ENCODE measurements at places on chromosomes 13 and 19.

- DNase-seq = no peak
These were observed 6.1 kb downstream of the MKNK2 start for GRCh38 chr19:2044709-2045500.

GRCh38 chr19:1040476-1041271, 767 bp downstream of the ABCA7 start:
- DNase-seq = peak; percentile 95

- DNase-seq = peak; percentile 97
These were observed at the start of gene WDR62 for GRCh38 chr19:36054733-36055686. TSS of gene WDR62 (plus strand) at chr19:36054897. CDS start at chr19:36054972, 75 bp downstream.

DNA sequence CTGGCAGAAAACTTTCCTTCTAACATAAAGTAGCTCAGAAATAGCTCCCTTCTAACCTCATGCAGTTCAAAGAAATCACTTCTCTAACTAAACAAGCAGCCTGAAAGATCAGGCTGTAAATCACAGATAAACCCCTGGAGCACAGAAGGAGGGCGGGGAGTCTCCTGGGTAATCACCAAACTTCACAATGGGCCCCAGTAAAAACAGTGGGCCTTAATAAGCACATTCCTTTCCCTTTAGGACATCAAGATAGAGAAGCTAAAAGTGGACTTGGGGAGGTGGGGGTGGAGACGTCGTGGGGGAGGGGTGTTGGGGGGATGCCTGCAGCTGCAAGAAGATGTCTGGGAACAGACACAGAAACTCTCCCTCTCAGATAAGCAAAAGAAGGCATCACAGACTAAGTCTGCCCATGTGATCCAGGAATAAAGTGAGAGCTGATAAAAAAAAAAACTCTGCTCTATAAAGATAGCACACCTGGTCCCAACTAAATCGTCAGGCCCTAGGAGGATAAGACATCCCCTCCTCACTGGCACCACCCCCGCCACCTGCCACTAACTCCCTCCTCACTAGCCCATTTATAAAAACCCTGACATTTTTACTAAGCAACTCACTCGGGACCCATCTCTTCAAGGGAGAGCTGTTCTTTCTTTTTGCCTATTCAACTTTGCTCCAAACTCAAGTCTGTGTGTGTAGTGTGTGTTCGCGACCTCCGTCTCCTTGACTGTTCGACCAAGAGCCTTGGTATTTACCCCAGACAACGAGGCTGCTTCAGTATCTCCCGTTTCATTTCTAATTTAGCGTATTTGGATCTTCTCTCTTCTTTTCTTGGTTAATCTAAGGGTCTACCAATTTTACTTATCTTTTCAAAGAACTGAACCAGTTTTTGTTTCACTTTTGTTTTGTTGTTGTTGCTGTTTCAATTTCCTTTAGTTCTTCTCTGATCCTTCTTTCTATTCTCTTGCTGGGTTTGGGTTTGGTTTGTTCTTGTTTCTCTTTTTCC, 31.7 kb downstream of the DNAJC15 start:
- DNase-seq = peak; percentile 50

DNA sequence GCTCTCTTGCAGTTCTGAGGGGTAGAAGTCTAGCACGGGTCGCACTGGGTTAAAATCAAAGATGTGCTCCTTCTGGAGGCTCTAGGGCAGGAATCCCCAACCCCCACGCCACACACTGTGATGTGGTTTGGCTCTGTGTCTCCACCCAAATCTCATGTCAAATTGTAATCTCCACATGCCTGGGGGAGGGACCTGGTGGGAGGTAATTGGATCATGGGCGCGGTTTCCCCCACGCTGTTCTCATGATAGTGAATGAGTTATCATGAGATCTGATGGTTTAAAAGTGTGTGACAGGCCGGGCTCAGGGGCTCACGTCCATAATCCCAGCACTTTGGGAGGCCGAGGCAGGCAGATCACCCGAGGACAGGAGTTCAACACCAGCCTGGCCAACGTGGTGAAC, 26.6 kb upstream of the CALM3 start:
- DNase-seq = no peak

DNA sequence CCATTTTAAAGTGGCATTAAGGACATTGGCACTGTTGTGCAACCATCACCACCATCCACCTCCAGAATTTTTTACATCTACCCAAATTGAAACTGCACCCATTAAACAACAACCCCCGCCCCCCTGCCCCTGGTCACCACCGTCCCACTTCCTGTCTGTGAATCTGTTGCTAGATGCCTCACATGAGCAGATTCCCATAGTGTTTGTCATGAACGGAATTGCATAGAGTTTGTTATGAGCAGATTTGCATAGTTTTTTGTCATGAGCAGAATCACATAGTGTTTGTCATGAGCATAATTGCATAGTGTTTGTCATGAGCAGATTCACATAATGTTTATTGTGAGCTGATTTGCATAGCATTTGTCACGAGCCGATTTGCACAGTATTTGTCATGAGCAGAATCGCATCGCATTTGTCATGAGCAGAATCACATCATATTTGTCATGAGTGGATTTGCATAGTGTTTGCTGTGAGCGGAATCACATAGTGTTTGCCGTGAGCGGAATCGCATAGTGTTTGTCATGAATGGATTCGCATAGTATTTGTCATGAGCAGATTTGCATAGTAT, 54.0 kb upstream of the GTF3A start:
- DNase-seq = no peak

- DNase-seq = no peak
These were observed 1268.2 kb downstream of the SLITRK1 start for GRCh38 chr13:82614086-82614485.

- DNase-seq = no peak
These were observed 665 bp downstream of the ZNF497 start for GRCh38 chr19:58361900-58362271.

GRCh38 chr19:2854849-2855248, 12.3 kb upstream of the ZNF556 start:
- DNase-seq = no peak

GRCh38 chr13:33262594-33262993, 23.0 kb downstream of the STARD13 start:
- no peak for DNase-seq

DNA sequence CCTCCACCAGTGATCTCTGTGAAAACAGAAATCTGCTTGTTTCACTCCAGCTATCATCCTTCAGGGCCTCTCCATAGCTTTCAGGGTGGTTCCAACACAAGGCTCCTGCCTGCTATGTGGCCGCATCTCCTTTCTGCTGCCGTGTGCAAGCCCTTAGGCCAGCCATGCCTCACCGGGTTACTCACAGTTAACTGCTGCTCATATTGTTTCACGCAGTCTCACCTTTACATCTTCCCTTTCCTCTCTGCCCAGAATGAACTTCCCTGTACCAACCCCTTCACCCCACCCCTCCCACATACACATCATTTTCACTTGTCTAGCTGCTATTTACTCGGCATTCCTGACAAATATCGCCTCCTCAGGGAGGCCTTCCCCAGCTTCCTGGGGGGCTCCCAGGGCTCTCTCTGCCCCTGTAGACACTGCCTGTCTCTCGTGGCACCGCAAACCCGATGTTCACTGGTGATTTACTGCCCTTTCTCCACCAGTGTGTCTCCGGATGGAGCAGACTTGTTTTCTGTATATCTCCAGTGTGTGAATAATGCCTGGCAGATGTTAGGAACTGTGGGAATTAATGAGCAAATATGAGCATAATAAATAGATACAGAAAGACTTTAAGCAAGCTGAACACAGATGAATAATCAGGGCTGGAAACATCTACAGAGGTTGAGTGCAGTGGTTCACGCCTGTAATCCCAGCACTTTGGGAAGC, 39.3 kb upstream of the GPR183 start:
- DNase-seq = no peak

DNA sequence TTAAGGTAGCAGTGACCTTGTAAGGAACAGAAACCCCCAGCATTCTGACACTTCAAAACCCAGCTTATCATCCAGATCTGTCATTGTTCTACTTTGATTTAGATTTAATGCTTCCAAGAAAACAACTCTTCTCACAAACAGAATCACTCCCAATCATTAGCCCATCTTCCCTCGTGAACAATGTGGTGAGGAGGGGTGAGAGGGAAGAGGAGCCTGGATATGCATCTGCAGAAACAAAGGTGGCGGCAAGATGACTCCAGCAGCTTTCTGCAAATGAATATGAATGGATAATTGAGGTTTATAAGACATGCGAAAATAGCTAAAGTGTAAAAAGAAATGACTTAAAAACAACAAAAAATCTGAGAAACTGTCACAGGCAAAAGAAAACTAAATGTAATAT, 859.9 kb upstream of the SLC10A2 start:
- DNase-seq = no peak

- no peak for DNase-seq
These were observed 140.5 kb downstream of the KLF12 start for GRCh38 chr13:73993661-73994060.

DNA sequence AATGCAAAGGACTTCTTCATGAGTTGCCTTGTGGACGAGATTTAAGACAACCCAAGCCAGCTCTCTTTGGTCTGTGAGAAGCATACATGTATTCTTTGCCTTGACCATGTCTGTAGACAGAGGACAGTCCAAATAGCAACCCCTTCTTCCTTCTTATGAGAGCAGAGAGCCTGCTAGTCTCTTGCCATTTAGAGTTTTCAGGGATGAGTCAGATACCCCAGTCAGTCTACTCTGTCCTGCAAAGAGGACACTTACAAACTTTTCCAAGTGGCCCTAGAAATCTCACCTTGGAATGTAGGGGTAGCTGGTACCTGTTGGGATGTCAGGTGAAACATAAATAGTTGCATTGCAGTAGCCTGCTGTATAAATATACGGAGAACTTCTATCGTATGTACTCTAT, 36.7 kb downstream of the DNAJC3 start:
- DNase-seq = no peak

DNA sequence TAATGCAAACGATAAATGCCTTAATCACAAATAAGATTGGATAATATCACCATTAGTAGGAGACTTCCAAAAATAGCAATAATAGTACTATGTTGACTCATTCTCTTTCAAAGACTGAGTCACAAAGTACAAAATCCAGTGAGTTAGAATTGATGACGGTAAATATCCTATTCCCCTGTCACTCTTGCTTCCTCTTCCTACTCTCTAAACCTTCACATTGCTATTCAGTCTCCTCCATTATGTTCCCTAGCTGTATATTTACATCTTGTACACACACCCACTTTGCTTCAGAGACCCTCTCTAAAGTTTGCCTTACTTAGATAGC, 26.3 kb upstream of the INTS6 start:
- DNase-seq = no peak

DNA sequence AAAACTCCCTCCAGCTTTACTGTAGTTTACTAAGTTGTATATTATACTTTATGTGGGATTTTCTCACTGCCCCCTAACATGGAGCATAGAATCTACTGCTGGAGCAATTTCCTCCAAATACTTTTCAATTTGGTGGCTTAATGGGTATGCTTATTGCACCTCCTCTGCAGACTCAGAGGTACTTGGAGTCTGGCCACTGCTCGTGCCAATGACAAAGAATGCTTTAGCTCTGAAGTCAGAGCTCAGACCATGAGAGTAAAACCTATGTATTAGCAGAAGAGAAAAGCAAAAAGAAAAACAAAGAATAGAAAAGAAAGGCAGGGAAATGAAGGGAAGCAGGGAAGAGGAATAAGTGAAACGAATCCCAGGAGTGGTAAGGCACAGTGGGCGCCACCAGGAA, 71.9 kb downstream of the SUCLA2 start:
- DNase-seq = no peak

- no peak for DNase-seq
These were observed 7.7 kb upstream of the DIRAS1 start for GRCh38 chr19:2728783-2729387.

DNA sequence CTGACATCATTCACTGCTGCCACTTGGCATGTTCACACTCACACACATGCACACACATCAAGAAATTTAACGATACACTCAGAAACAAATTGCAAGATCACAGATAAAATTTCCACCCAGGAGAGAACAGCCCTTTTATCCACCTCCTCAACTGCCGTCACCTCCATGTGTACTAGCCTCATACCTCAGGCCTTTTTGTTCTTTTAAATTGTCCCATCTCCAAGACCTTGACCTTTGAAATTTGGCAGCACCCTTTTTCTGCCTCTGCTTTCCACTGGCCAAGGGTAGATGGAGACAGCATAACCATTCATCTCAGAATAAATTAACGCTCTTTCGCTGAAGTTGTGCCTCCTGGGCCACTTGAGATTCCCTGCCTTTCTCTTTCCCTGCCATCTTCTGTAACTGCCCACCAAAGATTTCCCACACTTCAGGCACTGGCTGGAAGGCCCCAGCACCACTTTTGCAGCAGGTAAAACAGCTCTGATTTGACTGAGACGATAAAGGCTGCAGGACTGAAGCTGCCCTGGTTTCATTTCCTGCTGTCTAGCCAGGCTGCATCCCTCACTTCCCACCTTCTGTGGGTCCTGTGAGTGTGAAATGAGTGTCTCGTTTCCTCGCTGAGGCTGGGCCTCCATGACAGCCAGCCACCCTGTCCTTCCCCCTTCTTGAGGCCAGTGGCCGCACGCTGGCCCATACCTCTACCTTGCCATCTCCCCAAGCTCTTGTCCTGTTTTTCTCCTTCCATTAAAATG, 39.3 kb downstream of the MBNL2 start:
- no peak for DNase-seq

GRCh38 chr13:107649079-107649478, 566.3 kb downstream of the LIG4 start:
- no peak for DNase-seq

DNA sequence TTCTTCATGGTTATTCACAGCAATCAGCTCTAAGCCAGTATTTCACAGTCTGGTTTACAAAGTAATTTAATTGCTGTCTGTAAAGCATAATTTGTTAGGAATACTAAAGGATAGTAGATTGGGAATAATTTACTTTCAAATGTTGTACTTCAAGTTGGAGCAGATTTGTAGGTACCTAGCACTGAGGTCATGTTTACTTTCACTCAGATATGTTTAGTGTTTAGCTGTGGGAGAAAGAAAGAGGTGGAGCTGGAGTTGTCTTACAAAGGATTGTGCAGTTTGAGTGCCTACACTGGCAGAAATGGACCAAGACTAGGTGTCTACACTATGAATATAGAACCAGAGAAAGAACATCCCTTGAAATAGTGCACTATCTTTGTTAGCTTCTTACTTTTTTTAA, 464.6 kb downstream of the PCDH9 start:
- DNase-seq = no peak

DNA sequence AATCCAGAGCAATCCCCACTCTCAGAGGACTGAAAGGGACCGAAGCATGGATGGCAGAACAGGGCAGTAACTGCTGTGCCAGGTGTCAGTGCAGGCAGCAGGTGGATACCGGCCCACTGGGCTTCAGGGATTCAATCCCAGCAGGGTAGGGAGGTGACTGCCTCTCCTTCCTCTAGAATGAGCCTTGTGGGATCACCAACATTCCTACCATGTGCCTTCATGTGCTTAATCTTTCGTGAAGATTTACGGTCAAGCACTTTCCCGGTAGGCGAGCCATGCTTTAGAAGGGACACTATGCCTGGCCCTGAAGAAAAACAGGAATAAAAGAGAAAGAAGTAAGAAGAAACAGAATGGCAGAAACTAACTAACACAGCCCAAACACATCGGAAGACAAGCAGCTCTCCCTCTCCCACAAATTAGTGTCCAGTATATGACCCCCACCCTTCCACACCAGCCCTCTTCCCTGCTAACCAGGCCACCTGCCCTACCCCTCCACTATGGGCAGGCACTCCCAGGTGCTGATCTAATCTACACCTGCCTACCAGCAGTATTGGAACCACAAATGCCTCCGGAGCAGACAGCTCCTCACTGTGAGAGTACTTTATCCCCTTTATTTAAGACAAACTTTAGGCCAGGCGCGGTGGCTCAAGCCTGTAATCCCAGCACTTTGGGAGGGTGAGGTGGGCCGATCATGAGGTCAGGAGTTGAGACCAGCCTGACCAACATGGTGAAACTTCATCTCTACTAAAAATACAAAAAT, 162.5 kb downstream of the NUFIP1 start:
- no peak for DNase-seq

- DNase-seq = no peak
These were observed 3.1 kb upstream of the PRR20A start for GRCh38 chr13:57137585-57137984.

Measured in WTC11 (cell line).